ENCODE measurements at places on chromosomes 3 and 15. TPM values are rescaled to one million over a fixed set of nuclear protein-coding genes. Genes with fewer than 3 reads are reported as not detected.

The PTPN9 gene
- total RNA-seq, result 38.4 TPM

The FBXW12 gene
- not detected for total RNA-seq

The CCR9 gene
- total RNA-seq, result 0.15 TPM

The CCDC54 gene
- total RNA-seq, result not detected

The AMOTL2 gene
- not detected for total RNA-seq

The OIP5 gene
- 9.2 TPM for total RNA-seq

The UROC1 gene
- not detected for total RNA-seq

The CHRNA7 gene
- not detected for total RNA-seq

The TEX55 gene
- not detected for total RNA-seq

The LRRIQ4 gene
- 0.13 TPM for total RNA-seq

DNA sequence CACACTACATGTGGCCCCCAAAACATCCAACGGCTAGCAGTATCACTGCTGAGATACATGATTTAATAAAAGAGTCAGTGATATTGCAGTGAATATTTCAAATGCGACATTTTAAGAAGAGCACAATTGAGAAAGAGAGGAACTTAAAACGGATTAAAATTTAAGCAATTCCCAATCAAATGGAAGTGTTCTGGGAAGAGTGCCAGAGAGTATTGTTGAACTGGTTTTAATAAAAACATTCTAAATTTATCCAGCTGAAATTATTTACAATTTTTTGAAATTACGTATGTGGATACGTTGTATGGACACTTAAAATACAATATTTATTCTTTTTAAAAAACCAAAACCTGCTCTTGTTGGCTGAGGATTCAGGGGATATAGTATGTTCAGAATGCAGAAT, 117.7 kb downstream of the C3orf38 start:
- no peak for ATAC-seq
- no peak overlapping the region for H3K27ac ChIP-seq
- no peaks in the 10 kb centered on the region for H3K27me3 ChIP-seq
- no peaks in the 10 kb centered on the region for H3K36me3 ChIP-seq

- no peaks in the 10 kb centered on the region for H3K4me1 ChIP-seq
- H3K27ac ChIP-seq, result no peak overlapping the region
- no peaks in the 10 kb centered on the region for H3K36me3 ChIP-seq
- peaks cover 26% of the 10 kb centered on the region for H3K27me3 ChIP-seq
Observed at GRCh38 chr3:172844428-172844827, 93.9 kb downstream of the ECT2 start.

DNA sequence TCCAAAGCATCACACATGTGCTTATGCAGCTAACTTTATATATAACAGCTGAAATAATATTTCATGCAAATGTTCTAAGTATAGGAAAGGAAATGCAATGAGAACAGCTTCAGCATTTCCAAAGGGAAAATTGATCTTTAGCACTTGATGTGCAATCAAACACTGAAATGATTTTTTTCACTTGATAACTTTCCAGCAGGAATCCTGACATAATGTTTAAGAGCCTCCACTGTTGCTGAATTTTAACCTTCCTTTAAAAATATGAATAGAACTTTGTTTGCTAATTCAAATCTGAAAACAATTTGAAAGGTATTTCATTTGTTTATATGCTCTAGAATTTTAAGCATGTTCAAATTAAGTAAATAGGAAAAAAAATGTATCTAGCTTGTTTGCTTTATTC, 96.9 kb upstream of the STRIT1 start:
- H3K27me3 ChIP-seq, result peaks cover 5% of the 10 kb centered on the region
- no peaks in the 10 kb centered on the region for H3K4me1 ChIP-seq
- H3K27ac ChIP-seq, result no peak overlapping the region
- no peaks in the 10 kb centered on the region for H3K36me3 ChIP-seq
- H3K4me3 ChIP-seq, result no peak overlapping the region

DNA sequence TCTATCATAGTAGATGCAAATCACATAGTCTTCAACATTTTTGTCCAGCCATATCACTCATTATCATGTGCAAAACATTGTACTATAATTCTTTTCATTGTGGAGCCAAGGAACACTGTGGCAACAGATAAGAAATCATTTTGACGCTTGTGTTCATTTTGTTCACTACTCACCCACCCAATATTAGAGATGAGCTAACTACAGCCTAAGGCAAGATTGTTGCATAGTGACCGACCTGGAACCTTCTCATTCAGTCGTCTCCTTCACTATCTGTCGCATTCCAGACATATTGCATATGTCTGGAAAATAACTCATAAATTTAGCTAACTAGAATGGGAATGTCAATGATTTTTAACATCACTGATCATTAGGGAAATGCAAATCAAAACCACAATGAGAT, 270.3 kb downstream of the CGGBP1 start:
- H3K27ac ChIP-seq, result no peak overlapping the region
- peaks cover 10% of the 10 kb centered on the region for H3K4me1 ChIP-seq
- H3K36me3 ChIP-seq, result no peaks in the 10 kb centered on the region

GRCh38 chr3:134713671-134714070, 62.8 kb upstream of the KY start:
- H3K36me3 ChIP-seq, result no peaks in the 10 kb centered on the region
- H3K4me3 ChIP-seq, result no peak overlapping the region
- no peaks in the 10 kb centered on the region for H3K4me1 ChIP-seq
- peaks cover 7% of the 10 kb centered on the region for H3K27me3 ChIP-seq

DNA sequence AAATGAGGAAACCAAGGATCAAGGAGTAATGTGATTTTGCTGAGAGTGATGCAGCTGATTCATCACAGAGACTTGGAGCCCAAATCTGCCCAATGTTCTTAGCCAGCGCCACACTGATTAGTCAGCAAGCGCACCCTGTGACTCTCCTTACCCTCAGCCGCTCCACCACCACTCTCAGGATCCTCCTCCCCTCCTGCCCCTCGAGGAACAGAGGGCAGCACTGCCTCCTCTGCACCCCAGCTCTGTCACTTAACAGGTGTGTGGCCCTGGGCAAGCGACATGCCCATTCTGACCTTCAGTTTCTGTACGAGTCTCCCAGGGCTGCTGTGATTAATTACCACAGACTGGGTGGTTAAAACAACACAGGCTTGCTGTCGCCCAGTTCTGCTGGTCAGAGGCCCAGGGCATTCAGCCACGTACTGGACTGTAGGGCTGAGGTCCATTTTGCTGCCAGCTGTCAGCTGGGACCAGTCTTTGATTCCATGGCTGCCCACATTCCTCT, 36.1 kb upstream of the HRH1 start:
- H3K27ac ChIP-seq, result no peak overlapping the region
- no peak overlapping the region for H3K4me3 ChIP-seq

DNA sequence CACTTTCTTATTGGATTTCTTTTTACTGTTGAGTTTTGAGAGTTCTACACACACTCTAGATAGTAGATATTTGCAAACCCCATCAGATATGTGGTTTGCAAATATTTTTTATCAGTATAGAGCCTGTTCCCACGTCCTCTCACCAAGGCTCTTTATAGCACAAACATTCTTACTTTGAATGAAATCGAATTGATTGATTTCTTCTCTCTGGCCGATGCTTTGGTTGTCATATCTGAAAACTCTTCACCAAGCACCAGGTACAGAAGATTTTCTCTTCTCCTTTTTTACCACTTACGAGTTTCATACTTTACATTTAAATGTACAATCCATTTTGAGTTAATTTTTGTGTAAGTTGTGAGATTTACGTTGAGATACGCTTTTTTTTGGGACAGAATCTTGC, 163.4 kb downstream of the PTPRG start:
- H3K27ac ChIP-seq, result no peak overlapping the region
- H3K36me3 ChIP-seq, result no peaks in the 10 kb centered on the region

DNA sequence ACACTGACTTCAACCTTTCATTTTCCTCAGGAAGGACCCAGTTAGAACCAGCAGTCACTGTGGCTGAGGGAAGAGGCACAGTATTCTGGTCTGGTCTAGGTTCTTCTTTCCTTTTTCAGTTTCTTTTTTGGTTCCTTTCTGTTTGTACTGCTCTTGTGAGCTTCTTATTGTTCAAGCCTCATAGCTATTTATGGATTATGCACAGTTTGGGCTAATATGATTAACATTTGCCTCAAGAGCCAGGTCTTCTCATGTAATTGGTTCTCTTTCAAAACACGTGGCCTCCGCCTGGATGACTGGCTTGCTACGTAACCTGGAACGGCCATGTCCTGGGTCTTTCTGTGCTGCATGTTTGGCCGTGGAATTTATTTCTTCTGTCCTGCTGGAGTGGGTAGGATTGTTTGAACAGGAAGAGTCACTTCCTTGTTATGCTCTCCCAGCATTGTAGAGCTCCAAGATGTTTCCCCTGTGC, 43.3 kb downstream of the RBMS3 start:
- H3K27me3 ChIP-seq, result no peaks in the 10 kb centered on the region
- H3K27ac ChIP-seq, result no peak overlapping the region
- no peaks in the 10 kb centered on the region for H3K4me1 ChIP-seq
- no peaks in the 10 kb centered on the region for H3K36me3 ChIP-seq
- no peak overlapping the region for H3K4me3 ChIP-seq

DNA sequence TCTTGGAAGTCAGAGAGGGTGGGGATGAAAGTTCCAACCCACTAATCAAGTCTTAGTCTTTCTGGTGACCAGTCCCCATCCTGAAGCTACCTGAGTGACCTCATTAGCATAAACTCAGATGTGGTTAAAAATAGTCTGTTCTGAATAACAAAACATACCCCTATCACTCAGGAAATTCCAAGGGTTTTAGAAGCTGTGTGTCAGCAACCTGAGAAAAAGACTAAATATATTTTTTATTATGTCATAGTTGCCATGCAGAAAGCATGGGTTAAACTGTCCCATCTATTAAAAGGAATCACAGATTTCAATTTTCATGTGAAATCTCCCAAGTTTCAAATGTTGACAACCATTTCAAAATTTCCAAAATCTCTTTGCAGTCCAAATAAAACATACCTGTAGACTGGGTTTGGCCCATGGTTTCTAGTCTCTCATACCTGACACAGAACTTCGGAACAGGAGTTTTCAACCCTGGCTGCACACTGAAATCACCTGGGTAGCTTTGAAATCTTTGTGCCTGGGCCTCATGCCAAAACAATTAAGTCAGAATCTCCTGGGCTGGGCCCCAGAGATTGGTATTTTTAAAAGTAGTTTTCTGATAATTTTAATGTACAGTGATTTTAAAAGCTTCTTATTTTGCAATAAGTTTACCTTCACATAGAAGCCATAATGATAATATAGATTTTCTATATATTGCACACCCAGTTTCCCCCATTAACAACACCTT, 476.3 kb downstream of the RBMS3 start:
- no peak overlapping the region for H3K4me3 ChIP-seq
- H3K4me1 ChIP-seq, result no peaks in the 10 kb centered on the region
- H3K27ac ChIP-seq, result no peak overlapping the region
- no peaks in the 10 kb centered on the region for H3K36me3 ChIP-seq

DNA sequence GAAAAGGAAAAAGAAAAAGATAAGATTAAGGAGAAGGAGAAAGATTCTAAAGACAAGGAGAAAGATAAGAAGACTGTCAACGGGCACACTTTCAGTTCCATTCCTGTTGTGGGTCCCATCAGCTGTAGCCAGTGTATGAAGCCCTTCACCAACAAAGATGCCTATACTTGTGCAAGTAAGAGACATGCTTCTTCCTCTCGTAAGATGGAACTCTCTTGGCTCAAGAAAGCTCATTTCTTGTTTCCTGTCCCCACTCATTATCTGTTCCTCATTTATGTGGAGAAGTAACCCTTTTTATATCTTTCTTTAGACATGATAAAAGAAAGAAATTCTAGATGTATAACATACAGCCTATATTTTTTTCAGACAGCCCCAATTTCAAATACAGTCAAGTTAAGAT, 101.4 kb downstream of the KLHL25 start:
- no peak for ATAC-seq
- peaks cover 48% of the 10 kb centered on the region for H3K4me1 ChIP-seq
- H3K27me3 ChIP-seq, result no peaks in the 10 kb centered on the region
- peak overlapping the region; percentile 86 for H3K4me3 ChIP-seq
- H3K36me3 ChIP-seq, result peaks cover 88% of the 10 kb centered on the region
- H3K27ac ChIP-seq, result peak overlapping the region; percentile 96

DNA sequence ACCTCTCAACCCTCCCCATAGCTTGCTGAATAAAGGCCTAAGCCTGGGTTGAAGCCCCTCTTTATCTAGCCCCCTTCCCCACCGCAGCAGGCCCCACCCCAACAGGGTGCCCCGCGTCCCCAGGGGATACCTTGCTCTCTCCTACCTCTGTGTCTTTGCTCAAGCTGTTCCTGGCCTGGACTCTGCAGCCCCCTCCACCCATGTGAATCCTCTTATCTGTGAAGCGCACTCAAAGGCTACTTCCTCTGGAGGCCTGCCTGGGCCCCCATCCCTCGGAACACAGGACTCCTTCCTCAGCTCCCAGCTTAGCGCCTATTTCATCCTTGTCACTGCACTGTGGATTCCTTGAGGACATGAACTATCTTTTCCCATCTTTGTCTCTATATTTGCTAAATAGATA, 61.4 kb upstream of the HERC1 start:
- H3K27me3 ChIP-seq, result no peaks in the 10 kb centered on the region
- no peak for ATAC-seq
- no peaks in the 10 kb centered on the region for H3K36me3 ChIP-seq
- no peak overlapping the region for H3K4me3 ChIP-seq
- H3K27ac ChIP-seq, result no peak overlapping the region
- peaks cover 31% of the 10 kb centered on the region for H3K4me1 ChIP-seq

GRCh38 chr3:196555295-196555694, 13.1 kb downstream of the WDR53 start:
- peaks cover 38% of the 10 kb centered on the region for H3K36me3 ChIP-seq
- no peaks in the 10 kb centered on the region for H3K27me3 ChIP-seq
- ATAC-seq, result no peak
- H3K4me3 ChIP-seq, result no peak overlapping the region

DNA sequence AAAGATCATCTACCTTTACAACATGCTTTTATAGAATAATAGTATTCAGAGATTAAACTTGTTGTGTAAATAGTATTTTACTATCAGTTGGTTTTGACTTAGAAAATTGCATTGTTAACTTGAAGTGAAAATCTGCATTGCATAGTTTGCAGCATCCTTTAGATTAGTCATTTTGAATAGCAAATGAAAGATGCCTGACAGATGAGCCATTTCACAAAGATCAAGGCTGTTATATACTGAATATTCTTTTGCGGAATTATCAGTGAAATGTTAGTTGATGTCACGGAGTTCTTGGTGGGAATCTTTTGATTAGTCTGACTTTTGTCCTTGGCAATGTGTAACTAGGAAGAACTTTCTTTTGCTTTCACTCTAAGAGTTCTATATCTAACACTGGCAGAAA, 24.5 kb downstream of the RSRC1 start:
- peaks cover 4% of the 10 kb centered on the region for H3K4me1 ChIP-seq
- no peak overlapping the region for H3K27ac ChIP-seq
- ATAC-seq, result no peak

GRCh38 chr15:55124616-55125015, 72.1 kb downstream of the RSL24D1 start:
- H3K4me3 ChIP-seq, result no peak overlapping the region
- ATAC-seq, result no peak
- no peak overlapping the region for H3K27ac ChIP-seq
- peaks cover 4% of the 10 kb centered on the region for H3K27me3 ChIP-seq
- no peaks in the 10 kb centered on the region for H3K36me3 ChIP-seq
